ENCODE measurements at places on chromosomes 13 and 19.

DNA sequence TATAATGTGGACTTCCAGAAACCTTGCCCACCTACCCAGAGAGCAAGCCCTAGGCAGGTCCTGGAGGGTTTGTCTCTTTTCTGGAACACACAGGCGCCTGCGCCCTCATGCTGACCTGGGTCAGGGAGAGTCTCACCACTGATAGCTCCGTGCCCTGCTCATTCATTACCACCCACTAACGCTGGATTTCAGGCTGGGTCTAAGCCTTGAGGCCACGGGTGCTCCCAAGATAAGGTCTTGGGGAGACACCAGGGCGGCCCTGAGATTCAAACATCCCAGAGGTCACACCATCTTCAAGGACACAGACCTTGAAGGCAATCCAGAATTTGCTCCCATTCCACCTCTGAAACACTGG lies 5.1 kb downstream of the S1PR2 start:
- DNase-seq = no peak

- no peak for DNase-seq
These were observed 112.7 kb upstream of the TSHZ3 start for GRCh38 chr19:31461814-31462539.

GRCh38 chr13:114049026-114049425 lies 75.2 kb upstream of the C13orf46 start:
- DNase-seq = no peak

DNA sequence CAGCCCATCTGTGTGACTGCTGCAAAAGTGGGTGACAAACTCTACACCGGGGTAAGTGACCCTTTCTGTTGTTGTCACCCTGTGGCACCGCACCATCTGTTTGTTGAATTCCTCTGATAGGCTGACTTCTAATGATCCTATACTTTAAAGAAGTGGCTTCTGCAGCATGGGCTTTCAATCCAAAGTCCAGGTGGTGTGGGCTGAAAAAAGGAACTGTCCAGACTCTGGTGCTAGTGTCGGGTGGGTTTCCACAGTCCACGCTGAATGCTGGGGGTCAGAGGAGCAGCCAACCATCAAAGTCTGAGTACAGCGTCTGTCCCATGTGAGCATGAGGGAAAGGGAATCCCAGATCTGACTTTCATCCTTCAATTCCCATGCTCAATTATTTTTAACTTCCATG lies 31.6 kb upstream of the SPATA13 start:
- no peak for DNase-seq

DNA sequence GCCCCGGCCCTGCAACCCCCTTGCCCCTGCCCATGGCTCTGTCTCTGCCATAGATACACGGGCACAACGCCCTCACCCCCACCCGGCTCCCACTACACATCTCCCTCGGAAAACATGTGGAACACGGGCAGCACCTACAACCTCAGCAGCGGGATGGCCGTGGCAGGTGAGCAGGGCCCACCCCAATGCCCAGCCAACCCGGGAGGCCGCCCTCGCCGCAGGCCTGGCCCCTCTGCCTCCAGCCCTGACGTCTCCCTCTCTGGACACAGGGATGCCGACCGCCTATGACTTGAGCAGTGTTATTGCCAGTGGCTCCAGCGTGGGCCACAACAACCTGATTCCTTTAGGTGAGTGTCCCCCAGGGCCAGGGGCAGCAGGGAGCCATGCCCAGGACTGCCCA lies 7.7 kb downstream of the YIPF2 start:
- no peak for DNase-seq

DNA sequence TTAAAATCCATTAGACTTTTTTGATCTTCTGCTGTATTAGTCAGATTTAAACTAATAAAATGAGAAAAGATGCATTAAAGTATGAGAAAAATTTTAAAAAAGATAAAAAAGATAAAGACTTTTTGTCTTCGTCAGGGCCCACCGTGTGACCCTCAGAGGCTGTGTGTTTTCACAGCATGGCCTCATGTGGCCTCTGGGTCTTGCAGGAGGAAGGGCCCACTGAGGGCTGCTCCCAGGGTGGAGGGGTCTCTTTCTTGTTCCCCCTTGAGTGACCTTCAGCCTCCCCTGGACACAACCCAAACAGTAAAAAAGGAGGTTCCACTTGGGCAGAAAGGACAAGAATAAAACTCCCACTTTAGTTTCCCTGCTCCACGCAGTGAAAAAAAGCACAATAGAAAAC lies 57.1 kb upstream of the RANBP3 start:
- no peak for DNase-seq

GRCh38 chr13:58979851-58980250 lies 1183.9 kb downstream of the DIAPH3 start:
- no peak for DNase-seq

- DNase-seq = no peak
These were observed 176.8 kb downstream of the OXGR1 start for GRCh38 chr13:96817336-96817941.

DNA sequence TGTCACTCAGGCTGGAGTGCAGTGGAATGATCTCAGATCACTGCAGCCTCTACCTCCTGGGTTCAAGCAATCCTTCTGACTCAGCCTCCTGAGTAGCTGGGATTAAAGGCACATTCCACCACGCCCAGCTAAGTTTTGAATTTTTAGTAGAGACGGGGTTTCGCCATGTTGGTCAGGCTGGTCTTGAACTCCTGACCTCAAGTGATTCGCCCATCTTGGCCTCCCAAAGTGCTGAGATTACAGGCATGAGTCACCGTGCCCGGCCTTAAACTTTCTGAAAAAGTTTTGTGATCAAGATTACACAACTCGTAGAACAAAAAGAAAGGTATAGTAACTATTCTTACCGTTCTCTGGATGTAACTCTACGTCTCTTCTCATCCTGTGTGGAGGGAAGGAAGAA lies 21.2 kb downstream of the DNMT1 start:
- no peak for DNase-seq

DNA sequence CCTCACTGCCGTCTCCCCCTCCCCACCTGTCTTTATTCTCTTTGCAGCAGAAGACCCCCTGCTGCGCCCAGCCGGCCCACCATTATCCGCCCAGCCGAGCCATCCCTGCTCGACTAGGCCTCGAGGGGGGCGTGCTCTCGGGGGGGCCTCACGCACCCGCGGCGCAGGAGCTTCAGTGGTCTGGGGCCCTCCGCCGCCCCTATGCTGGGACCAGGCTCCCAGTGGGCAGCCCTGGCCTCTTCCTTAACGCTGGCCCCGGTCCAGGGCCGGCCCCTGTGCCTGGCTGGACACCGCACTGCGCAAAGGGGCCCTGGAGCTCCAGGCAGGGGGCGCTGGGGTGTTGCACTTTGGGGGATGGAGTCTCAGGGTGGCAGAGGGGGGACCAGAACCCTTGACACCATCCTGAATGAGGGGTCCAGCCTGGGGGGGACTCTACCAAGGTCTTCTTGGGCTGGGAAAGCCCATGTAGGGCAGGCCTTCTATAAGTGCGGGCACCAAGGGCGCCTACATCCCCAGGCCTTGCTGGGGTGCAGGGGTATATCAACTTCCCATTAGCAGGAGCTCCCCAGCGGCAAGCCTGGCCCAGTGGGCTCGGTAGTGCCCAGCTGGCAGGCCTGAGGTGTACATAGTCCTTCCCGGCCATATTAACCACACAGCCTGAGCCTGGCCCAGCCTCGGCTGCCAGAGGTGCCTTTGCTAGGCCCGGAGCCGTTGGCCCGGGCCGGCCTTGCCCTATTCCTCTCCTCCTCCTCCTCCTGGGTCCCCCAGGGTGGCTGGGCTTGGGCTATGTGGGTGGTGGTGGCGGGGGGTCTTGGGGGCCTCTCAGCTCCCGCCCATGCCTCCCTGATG lies 4.9 kb downstream of the TMED1 start:
- DNase-seq = no peak

DNA sequence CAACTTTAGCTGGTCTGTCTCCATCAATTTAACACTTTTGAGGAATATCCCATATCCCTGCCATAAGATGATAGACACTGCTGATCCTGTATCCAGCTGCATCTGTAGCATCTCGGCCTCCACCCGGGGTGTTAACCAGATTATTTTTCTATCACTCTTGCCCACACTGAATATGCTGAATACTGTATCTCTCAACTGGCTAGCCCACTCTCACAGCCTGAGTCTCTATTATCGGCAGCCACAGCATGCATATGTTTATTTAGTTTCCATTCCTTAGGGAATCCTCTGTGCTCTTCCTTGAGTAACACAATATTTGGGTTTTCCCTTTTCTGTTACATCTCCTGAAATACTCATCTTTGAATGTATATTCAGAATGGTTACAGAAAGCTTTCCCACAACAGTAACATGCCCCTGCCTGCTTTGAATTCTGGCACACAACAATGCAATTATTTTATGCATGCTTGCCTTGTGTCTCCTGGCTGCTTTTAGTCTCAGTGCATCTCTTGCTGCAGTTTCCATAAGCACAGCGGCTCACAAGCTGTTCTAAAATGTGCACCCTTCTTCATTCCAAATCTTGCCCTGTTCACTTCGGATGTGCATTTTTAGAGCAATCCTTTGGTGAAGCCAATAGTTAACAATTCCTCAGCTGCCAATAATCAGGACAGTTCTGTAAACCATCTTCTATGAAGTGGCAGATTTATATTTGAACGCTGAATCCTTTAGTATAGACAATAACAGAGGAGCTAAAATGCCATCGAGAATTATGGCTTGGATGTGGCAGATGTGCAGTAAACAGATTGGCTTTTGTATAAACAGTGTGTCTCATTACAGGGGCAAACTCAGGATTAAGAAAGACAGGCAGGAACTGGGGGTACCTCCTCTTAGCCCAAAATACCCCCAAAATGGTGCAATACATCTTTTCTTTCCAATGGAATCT lies 261.9 kb upstream of the SOX21 start:
- no peak for DNase-seq

- DNase-seq = no peak
These were observed 17.9 kb downstream of the DEDD2 start for GRCh38 chr19:42199440-42200115.

DNA sequence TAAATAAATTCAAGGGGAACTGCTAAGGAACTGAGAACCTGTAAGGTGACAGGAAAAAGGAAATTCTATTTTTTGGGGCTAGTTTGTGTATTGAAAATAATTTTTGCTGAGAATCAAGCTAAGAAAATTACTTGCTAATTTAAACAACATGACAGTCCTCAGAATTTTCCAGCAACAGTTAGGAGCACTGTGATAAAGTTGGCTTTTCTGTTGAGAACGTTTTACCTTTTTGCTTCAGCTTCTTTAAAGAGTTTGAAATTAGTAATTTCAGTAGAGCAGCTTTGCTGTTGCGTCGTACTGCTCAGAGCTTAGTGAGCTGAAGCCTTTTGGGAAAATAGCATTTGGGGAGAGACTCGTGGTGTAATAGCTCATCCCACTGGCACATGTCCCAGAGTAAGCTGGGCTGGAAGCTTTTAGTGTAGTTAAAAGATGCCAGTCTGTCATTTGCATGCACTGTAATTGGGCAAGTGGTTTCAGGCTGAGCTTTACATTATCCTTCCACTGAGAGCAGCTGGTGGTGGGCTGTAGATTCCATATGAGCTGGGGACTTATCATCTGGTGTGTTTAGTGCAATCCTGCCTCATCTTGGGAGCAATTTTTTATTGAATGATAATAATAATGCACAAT lies 69.8 kb downstream of the LRCH1 start:
- no peak for DNase-seq

GRCh38 chr13:23687614-23688013 lies 117.4 kb downstream of the TNFRSF19 start:
- DNase-seq = no peak

Measured in substantia nigra (tissue), 51 donors.